ENCODE measurements at places on chromosomes 7 and 10. TPM values are rescaled to one million over a fixed set of nuclear protein-coding genes. Genes with fewer than 3 reads are reported as not detected.

DNA sequence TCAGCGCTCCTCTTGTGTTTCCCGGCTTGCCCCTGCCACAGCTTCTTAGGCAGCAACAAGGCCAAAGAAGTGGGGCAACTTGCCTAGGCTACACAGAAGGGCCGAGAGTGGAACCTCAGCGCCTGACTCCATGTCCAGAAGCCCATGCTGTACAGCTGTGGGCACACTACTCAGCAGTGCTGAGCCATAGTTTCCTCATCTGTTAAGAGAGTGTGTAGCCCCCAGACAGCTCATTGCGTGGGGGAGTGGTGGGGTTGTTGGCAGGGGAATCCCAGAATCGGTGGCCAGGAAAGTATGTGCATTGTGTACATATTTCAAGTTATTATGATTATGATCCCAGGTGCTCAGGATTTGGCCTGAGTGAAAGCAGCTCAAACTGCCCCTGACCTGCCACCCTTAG lies 96.2 kb downstream of the CDH23 start:
- no peak for DNase-seq

Gene GIMAP2
- 19.1 TPM for total RNA-seq

DNA sequence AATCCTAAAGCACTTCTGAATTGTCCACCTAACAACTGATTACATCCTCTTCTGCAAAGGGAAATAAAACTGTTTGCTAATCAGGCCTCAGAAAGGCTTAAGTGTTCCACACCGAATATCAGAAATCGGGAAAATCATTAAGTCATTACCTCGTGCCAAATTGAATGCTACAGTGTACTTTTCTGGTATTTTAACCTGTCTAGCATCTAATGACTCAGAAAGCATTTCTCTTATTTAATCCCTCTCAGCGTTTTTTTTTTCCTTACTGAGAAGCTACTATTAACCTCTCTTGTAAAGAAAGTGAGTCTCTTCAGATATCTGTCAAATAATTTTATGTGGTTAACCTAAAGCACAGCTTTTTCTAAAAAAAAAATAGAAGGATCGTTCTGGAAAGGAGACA lies 28.6 kb downstream of the VIM start:
- DNase-seq = no peak

DNA sequence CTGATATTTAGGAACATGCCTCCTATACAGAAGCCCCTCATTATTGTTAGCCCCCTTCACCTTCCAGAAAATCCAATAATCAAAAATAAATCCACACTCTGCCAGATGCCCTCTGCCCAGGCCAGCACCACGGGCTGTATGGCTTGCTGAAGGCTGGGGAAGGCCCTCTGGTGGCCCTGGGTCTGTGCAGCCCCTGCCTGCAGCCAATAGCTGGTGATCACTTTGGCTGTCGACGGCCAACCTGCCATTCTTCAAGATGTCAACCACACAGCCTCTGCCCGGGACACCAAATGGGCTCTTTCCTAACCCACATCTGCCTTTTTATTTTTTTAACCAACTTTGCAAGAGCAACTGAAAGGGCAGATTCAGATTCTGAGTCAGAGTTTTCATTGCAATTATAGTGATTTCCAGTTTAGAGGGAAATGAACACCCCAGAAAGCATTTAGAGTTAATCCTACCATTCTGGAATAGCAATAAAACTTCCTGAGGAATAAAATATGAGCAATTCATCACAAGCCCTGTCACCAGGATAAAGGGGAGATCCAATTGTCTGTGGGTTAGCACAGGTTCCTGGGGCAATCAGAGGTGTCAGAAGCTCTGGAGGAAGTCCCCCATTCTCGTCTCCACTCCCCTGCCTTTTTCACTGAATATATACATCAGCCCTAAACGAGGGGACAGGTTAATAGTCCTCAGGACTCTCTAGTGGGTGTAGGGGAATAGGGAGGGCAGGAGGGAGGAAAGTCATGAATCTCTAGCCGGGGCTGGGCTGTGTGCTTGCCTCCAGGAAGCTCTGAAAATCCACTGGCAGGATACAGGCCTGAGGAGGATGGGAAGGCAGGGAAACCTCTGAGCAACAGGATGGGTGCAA lies 211.3 kb downstream of the GRID1 start:
- no peak for DNase-seq

Gene PLXNA4
- total RNA-seq = 5.8 TPM

Gene CALML3
- not detected for total RNA-seq

DNA sequence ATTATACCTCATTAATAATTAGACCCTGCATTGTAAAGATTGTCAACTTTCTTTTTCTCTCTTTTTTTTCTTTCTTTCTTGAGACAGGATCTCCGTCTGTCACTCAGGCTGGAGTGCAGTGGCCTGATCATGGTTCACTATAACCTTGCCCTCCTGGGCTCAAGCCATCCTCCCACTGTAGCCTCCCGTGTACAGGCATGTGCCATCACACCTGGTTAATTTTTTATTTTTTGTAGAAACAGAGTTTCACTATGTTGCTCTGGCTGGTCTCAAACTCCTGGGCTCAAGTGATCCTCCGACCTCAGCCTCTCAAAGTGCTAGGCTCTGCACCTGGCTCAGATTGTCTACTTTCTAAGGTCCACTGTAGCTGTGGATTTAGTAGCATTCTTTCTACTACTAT lies 50.7 kb downstream of the MDFIC start:
- DNase-seq = no peak

- no peak for DNase-seq
Measured at GRCh38 chr7:111958431-111958830, 247.8 kb downstream of the DOCK4 start.

DNA sequence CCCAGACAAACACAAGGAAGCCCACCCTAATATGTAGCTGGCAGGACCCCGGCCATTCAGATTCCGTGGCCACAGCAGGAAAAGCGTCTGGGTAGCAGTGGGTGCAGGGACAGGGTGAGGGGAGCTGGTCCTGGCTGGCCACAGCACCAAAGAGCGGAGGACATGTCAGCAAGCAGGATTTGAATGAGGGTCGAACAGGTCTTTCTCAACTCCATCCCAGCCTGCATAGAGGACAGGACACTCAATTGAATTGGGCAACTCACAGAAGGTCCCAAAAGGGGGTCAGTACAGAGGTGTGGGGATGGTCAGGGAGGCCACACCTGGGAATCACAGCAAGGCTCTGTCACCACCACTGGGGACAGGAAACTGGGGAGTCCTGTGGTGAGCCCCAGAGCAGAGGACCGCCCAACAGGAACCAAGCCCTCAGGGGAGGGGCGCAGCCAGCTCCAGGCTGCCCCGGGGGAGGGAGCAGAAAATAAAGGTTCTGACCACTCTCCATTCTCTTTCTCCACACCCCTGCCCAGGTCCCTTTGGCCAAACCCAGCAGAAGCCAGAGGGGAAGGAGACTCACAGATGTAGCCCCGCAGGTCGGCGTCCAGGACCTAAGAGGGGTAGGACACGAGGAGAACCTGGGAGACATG lies 108.7 kb upstream of the PPP2R2D start:
- DNase-seq = no peak

GRCh38 chr10:24277771-24278170 lies 68.8 kb downstream of the KIAA1217 start:
- DNase-seq = peak; percentile 19

DNA sequence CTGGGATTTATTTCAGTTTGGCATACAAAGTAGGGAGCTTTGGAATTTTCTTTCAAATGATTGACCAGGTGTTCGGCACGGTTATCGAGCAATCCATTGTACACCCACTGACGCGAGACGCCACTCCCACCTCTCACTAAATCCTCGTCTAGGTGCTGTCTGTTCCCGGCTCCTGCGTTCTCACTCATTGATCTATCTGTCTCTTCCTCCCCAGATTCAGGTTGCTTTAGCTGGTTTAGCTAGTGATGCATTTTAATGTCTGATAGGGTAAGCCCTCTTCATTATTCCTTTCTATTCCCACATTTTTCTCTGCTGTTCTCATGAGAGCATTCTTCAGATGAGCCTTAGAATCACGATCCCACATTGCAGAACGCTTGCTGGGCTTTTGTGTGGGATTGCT lies 91.7 kb downstream of the ELFN1 start:
- no peak for DNase-seq

DNA sequence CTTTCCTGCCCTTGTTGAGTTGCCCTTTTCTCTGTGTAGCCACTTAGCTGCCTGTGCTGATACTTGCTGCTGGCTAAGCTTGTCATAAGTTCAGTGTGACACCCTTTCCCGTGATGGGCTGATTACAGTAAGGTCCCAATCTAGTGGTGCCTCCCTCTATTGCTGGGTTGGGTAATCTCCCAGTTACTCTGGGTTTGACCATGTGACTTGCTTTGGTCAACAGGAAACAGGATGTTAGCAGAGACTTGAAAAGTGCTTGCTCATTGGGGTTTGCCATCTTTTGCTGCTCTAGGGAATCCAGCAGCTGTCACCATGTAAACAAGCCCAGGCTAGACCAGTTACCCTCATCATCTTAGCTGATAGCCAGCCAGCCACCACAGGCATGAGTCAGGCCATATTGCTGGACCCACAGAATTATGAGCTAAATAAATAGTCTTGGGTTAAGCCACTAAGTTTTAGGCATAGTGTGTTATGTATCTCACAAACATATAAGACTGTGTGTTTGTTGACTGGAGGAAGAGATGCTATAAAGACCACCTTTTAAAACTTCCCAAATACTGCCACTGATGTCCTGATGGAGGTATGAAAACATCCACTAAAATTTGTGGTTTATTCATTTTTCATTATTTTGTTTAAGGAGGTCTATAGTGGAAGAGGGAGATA lies 4.0 kb upstream of the LEP start:
- no peak for DNase-seq

Gene GATA3
- total RNA-seq = 1.5 TPM

DNA sequence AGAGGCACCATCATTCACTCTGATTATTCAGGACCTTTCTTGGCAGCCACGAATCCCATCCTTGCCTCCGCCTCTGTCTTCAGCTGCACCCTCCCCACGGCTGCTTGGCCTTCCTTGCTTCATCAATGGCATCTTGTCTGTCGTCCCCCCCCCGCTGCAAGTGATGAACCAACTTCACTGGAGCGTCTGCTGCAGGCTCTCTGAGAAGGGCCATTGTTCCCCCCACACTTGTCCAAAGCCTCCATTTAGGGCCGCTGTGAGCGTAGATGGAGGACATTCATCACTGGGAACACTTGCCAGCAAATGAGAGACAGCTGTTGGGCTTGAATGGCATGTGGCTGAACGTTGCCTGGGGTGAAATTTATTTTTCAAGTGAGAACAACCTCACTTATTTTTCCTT lies 20.1 kb downstream of the AFAP1L2 start:
- no peak for DNase-seq

Gene UPK3BL2
- 20.3 TPM for total RNA-seq

GRCh38 chr10:90652519-90652918 lies 205.3 kb downstream of the HTR7 start:
- no peak for DNase-seq

- no peak for DNase-seq
Measured at GRCh38 chr7:87107949-87108776, 44.1 kb upstream of the DMTF1 start.

Gene CLRN3
- 40.8 TPM for total RNA-seq

Gene BICC1
- 5.1 TPM for total RNA-seq

Gene PRPS1L1
- total RNA-seq = not detected

DNA sequence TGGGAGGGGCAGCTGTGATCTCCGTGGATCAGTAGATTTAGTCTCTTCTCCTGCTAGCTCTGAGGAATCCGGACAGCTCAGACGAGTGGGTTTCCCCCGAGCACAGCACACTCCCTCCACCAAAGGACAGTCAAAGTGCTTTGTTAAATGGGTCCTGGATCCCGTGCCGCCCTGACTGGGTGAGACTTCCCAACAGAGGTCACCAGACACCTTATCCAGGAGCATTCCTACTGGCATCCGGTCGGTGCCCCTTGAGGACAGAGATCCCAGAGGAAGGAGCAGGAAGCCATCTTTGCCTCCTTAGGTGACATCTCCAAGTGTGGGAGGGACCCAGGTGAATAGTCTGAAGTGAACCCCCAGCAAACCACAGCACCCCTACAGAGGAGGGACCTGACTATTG lies 1148.9 kb downstream of the CNTNAP2 start:
- DNase-seq = no peak

- DNase-seq = no peak
Measured at GRCh38 chr10:33136271-33136670, 178.2 kb upstream of the ITGB1 start.

DNA sequence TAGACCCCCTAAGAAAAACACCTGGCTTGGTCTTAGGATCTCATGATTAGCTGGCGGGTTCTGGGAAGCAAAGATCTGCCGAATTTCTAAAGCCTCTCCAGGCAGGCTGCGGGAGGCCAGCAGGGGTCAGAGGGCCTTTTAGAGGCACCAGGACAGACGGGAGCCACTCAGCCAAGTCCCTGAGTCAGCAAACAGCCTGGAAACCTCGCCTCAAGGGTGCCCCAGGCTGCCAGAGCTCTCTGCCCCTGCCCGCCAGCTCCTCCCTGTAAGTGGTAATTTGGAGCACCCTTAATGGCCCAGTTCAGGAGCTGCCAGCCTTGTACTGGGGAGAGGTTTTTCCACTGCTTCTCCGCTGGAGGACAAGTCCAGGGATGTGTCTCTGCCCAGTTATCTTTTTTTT lies 88.7 kb downstream of the HIP1 start:
- no peak for DNase-seq

Gene KNDC1
- total RNA-seq = 5.2 TPM

- DNase-seq = peak; percentile 73
Measured at GRCh38 chr7:36119005-36119706, 33.9 kb upstream of the EEPD1 start.

DNA sequence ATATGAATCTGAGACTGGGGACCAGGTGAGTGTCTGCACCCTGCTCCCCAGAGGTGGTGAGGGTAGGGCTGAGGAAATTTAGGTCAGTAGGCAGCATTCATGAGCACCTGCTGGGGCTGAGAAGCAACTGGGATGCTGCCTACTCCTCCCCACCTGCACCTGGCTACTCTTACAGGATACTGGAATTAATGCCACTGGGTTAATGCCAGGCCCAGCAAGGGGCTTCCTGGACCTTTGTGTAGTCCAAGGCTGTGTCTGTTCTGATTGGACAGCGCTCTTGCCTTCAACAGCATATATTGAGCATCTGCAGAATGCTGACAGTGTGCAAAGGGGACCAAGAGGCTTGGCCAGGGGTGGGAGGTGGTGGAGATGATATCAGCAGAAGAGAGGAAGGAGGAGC lies 32.1 kb downstream of the ADCYAP1R1 start:
- DNase-seq = no peak

- DNase-seq = peak; percentile 17
Measured at GRCh38 chr7:115297656-115298055, 375.8 kb downstream of the MDFIC start.

- DNase-seq = no peak
Measured at GRCh38 chr10:98957801-98958200, 277.9 kb downstream of the HPSE2 start.

Gene NPFFR1
- total RNA-seq = 0.03 TPM

All from mucosa of gallbladder (tissue), 1 donor.